ENCODE measurements at places on chromosomes 1 and 21. TPM values are rescaled to one million over a fixed set of nuclear protein-coding genes. Genes with fewer than 3 reads are reported as not detected.

- no peaks in the 10 kb centered on the region for H3K36me3 ChIP-seq
- no peak overlapping the region for H3K27ac ChIP-seq
- no peaks in the 10 kb centered on the region for H3K27me3 ChIP-seq
- no peak for DNase-seq
Observed at GRCh38 chr1:214377886-214378285, 96.9 kb downstream of the SMYD2 start.

DNA sequence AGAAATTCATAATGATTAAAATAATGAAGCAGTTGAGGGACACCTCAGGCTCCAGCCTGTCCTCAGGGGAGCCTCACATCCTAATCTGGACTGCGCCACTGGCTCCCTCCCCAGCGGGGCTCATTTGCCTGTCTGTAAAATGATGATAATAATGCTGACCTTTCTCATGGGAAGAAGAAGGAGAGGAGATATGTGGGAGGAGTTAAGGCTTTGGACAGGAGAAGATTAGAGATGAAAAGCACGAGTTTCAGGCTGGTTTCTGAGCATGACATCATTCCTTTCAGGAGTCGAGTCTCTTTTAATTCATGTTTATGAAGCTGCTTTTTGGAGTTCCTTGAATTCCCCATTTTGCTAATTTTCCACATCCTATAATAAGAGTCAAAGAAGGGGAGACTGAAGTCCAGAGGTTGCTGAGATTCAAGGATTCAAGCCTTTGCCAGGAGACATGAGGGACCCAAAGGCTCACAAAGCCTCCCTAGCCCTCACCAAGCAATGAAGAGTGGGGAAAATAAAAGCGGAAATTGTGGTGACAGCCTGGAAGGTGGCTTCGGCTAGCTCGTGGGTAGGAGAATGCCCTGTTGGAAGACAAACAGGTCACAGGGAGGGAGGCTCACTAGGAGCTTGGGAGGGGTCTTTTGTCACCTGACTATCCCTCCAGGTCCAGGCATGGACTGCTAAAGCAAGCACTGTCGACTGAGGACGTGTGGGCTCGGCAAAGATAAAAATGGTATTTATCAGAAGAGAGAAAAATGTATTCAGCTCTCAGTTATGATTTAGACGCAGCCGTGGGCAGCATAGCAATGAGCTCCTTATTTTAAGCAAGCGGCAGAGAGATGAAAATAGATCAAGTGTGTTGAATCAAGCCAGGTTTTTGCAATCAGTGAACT is 27.5 kb upstream of the STMN1 start:
- H3K27me3 ChIP-seq, result no peaks in the 10 kb centered on the region
- no peaks in the 10 kb centered on the region for H3K4me1 ChIP-seq
- no peak overlapping the region for H3K4me3 ChIP-seq
- peak overlapping the region; percentile 76 for H3K27ac ChIP-seq
- H3K36me3 ChIP-seq, result no peaks in the 10 kb centered on the region

GRCh38 chr1:36178471-36179219 is 22.7 kb downstream of the MAP7D1 start:
- H3K4me1 ChIP-seq, result no peaks in the 10 kb centered on the region
- no peak overlapping the region for H3K27ac ChIP-seq
- H3K36me3 ChIP-seq, result peaks cover 43% of the 10 kb centered on the region
- no peaks in the 10 kb centered on the region for H3K27me3 ChIP-seq
- DNase-seq, result no peak

GRCh38 chr1:158176399-158176798 is 4.3 kb upstream of the CD1D start:
- no peak overlapping the region for H3K4me3 ChIP-seq
- DNase-seq, result no peak
- no peaks in the 10 kb centered on the region for H3K4me1 ChIP-seq
- peaks cover 16% of the 10 kb centered on the region for H3K27me3 ChIP-seq
- no peak overlapping the region for H3K27ac ChIP-seq
- H3K36me3 ChIP-seq, result no peaks in the 10 kb centered on the region

Gene S100A1
- total RNA-seq, result not detected

Gene WNT2B
- total RNA-seq, result 0.13 TPM

Gene POU3F1
- total RNA-seq, result 0.44 TPM

Gene ITLN2
- not detected for total RNA-seq

Gene NCAM2
- not detected for total RNA-seq

Gene RXRG
- not detected for total RNA-seq

Gene KCNK2
- total RNA-seq, result not detected

Data from CD8-positive, alpha-beta memory T cell (primary cell).